ENCODE measurements at places on chromosomes 5 and 9.

GRCh38 chr5:3372289-3372688 is 223.3 kb upstream of the IRX1 start:
- DNase-seq: no peak

- DNase-seq: peak; percentile 7
These were observed 18.8 kb downstream of the HAPLN1 start for GRCh38 chr5:83701886-83702285.

DNA sequence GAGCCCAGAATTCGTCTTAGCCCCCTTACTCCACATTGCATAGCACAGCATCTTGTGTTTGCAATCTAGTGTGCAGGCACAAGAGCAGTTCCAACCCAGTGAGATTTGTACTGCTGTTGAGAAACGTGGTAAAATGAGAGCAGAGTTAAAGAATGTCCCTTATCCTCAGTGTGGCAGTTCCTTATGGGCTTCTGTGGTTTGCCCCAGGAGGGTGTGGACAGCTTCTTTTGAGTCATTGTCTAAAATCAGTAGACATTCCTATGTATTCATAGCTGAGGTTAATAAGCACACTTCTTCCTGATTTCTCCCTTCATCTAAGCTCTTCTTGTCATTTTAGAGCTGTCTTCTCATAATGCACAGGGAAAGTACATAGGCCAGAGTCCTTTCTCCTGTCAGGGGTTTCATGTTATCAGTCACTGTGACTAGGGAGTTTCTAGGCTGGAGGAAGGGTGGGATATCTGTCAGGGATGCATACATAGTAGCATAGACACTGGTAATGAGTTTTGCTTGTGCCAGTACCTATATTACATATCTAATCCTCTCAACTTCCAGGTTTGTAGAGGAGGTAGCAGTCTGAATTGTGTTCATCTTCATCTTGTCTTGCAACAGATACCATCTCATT is 2.0 kb upstream of the CAVIN4 start:
- peak; percentile 72 for DNase-seq

GRCh38 chr5:39267186-39267585 is 47.8 kb upstream of the FYB1 start:
- no peak for DNase-seq

- DNase-seq: no peak
These were observed 27.0 kb downstream of the TRIM14 start for GRCh38 chr9:98091735-98092612.
